ENCODE measurements at places on chromosomes 7 and 10. TPM values are rescaled to one million over a fixed set of nuclear protein-coding genes. Genes with fewer than 3 reads are reported as not detected.

SLC26A3 gene
- not detected for polyA plus RNA-seq

SEC61A2 gene
- polyA plus RNA-seq, result 6.8 TPM

GPR85 gene
- 2.6 TPM for polyA plus RNA-seq

NME8 gene
- polyA plus RNA-seq, result not detected

OR2A12 gene
- polyA plus RNA-seq, result not detected

TLL2 gene
- 0.05 TPM for polyA plus RNA-seq

CCDC7 gene
- polyA plus RNA-seq, result 0.52 TPM

PLEKHS1 gene
- not detected for polyA plus RNA-seq

LRRC17 gene
- polyA plus RNA-seq, result 2.4 TPM

PRRT4 gene
- polyA plus RNA-seq, result not detected

GARIN1A gene
- polyA plus RNA-seq, result 0.67 TPM

SFTPA1 gene
- polyA plus RNA-seq, result not detected

FZD8 gene
- polyA plus RNA-seq, result 0.31 TPM

CYP3A4 gene
- polyA plus RNA-seq, result not detected

CDNF gene
- polyA plus RNA-seq, result 1.1 TPM

TTYH3 gene
- polyA plus RNA-seq, result 33.0 TPM

NEUROD6 gene
- polyA plus RNA-seq, result not detected

LRRD1 gene
- 0.06 TPM for polyA plus RNA-seq

ACTL6B gene
- not detected for polyA plus RNA-seq

CDHR1 gene
- not detected for polyA plus RNA-seq

PRKCQ gene
- 0.06 TPM for polyA plus RNA-seq

CNPY1 gene
- not detected for polyA plus RNA-seq

CLCN1 gene
- not detected for polyA plus RNA-seq

HTR5A gene
- not detected for polyA plus RNA-seq

CCDC172 gene
- not detected for polyA plus RNA-seq

JAKMIP3 gene
- 0.20 TPM for polyA plus RNA-seq

OR6V1 gene
- not detected for polyA plus RNA-seq

CTTNBP2 gene
- 0.37 TPM for polyA plus RNA-seq

FOXP2 gene
- 0.66 TPM for polyA plus RNA-seq

HIPK2 gene
- 3.6 TPM for polyA plus RNA-seq

HOXA9 gene
- 15.0 TPM for polyA plus RNA-seq

DOCK4 gene
- 0.15 TPM for polyA plus RNA-seq

MPP7 gene
- 1.8 TPM for polyA plus RNA-seq

USP6NL gene
- polyA plus RNA-seq, result 7.7 TPM
